ENCODE measurements at places on chromosomes 6 and 20.

DNA sequence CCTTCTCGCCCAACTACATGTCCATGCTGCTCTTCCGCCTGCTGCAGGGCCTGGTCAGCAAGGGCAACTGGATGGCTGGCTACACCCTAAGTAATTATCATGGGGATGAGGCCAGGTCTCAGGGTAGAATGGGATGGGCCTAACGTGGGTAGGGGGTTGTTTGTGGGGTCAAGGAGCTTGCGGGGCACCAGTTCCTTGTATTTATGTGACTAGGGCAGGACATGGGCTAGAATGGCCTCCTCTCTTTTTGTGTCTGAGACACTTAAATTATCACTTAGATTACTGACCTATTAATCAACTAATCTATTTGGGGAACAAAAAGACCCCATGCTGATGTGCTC is 10.7 kb downstream of the SLC22A1 start:
- no peak for DNase-seq

DNA sequence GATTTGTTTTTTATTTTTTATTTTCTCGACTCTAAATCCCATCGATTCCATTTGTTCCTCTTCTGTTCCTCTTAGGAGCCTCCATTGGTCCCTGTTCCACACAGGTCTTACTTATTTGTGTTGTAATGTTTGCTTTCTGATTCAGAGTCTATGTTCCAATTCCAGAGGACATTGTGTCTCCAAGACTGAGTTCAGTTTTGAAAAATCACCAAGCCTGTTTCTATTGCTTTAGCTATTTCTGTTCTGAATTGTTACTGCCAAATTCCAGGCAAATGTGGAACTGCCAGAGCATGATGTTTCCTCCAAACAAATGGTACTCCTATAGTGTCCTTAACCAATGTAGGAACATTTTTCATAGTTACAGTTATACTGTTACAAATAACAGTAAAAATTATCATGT is 270.9 kb upstream of the SPTLC3 start:
- no peak for DNase-seq

GRCh38 chr6:50791900-50792508 is 26.7 kb upstream of the TFAP2B start:
- DNase-seq, result no peak

DNA sequence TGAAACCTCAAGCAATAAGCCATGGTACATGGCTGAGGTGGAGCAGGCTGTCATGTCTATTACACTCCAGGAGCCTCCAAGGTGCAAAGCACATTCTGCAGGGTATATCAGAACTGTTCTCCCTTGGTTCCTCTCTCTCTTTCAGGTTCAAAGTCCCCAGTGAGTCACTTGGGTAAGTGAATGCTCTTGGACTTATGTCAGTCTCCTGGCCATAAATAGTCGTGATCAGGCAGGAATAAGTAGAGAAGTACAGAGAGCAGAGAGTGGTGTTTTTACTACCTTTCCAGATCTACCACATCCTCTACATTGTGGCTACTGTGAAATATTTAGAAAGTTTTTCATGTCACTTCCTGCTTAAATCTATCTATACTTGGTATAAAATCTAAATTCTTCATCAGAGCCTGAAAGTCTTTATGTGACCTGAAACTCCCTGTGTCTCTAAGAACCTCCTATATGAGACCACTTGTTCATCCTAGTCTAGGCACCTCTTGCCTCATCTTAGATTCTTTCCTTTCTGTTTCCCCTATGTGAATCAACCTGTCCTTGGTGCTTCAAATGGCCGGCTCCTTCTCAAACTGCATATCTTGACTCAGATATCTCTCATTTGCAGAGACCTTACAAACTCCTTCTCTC is 1077.6 kb upstream of the MAP3K7 start:
- DNase-seq, result no peak

GRCh38 chr20:18165553-18165952 is 27.9 kb downstream of the KAT14 start:
- no peak for DNase-seq

DNA sequence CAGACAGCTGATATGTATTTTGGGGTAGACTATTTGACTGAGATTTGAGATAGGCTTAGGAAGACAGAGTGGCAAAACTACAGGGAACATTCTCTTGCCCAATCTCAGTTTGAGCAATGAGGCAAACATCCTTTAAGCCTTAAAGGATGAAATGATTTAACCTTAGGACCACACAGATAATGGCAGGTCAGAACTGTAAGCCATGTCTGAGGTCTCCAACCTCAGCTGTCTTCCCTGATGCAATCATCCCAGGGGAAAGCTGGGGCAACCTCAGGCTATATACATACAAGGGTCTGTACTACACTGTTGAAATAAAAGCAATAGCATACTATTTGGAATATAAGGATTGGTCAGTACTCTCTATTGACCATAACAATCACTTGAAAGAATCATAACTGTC is 83.8 kb upstream of the NUP153 start:
- DNase-seq, result no peak

GRCh38 chr6:129592516-129593232 is 117.3 kb downstream of the ARHGAP18 start:
- no peak for DNase-seq

DNA sequence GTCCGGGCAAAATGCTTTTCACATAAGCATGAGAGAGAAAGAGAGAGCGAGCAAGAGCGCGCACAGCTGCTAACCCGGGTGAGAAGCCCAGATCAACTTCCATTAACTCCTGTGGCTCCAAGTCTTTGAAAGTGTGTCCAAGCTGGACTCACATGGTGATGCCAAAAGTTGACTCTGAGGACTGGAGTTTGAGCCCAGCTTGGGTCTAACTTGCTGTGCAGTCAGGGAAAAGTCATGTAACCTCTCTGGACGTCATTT is 357.2 kb upstream of the SULF2 start:
- DNase-seq, result no peak

DNA sequence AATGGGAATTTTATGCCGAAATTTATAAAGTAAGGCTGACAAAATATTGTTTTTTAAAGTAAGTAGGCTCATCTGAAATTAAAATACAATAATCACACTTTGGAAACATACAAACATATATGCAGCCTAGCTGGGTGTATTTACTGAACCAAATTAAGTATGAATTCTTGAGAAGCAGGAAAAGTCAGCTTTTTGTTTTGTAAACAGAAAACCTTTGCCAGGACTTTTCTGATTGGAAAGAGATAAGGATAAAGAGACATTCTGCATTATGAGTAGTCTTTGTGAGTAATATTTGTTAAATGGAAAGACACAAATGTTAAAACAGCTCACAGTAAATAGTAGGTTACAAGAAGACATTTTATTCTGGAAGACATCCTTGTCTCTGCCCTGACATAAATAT is 1380.8 kb downstream of the GRIK2 start:
- DNase-seq, result no peak

- no peak for DNase-seq
Observed at GRCh38 chr6:115668211-115668610, 392.5 kb downstream of the FRK start.

DNA sequence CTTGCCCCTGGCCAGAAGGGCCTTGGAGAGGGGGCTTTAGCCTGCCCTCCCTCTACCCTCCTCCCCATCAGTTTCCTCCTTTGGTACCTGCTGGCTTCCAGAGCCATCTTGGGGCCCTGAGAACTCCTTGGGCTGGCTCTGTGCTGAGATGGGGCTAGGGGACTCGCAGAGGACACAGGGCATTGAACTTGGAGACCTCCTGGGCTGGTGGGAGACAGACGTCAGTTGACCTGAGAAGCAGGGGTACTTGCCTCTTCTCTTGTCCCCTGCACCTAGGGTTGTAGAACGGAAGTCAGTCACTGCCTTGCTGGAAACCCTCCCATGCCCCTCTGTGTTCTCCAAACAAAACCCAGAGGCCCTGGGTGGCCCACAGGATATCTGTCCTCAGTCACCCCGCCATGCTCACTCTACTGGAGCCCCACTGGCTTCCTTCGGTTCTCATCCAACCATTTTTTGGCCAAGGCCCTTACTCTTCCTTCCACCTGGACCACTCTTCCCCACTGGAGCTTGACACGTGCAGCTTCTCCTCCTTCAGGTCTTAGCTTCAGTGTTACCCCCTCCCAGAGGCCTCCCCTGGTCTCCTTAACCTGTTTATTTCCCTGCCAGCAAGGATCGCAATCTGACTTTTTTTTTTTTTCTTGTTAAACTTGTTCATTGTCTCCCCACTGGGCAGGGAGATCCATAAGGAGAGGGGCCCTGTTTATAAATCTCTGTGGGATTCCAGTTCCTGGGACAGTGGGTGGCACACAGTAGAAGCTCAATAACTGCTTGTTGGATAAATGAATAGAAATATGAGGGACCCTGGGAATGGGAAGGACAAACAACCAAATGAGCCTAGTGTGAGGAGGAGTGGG is 971 bp downstream of the RBCK1 start:
- DNase-seq, result no peak

- no peak for DNase-seq
Observed at GRCh38 chr6:117600008-117600743, 2.1 kb downstream of the GOPC start.

DNA sequence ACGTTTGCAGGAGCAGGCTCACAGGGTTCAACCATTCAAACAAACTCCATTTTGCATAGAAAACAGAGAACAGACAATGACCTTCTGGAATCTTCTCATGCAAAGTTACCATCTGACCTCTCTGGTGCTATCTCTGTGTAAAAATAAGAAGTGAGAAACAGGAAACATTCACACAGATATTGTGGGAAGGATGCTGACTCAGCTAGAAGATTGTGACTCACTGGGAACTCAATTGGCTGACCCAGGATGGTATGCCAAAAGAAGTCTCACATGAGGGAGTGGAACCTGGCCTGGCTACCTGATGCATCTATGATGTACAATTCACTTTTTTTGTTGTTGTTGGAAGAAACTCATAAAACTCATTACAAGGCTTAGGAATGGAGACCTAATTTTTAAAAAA is 61.1 kb upstream of the TBX18 start:
- DNase-seq, result no peak
